Progenitor cell of endocrine pancreas (in vitro differentiated cells): ENCODE measurements at places on chromosomes 7 and 10. TPM values are rescaled to one million over a fixed set of nuclear protein-coding genes. Genes with fewer than 3 reads are reported as not detected.

NANOS1 gene
- 2.7 and 3.5 TPM in 2 replicates for total RNA-seq

ARMC3 gene
- total RNA-seq, result 4.8 and 7.9 TPM in 2 replicates

EN2 gene
- total RNA-seq, result not detected in 2 replicates

DNA sequence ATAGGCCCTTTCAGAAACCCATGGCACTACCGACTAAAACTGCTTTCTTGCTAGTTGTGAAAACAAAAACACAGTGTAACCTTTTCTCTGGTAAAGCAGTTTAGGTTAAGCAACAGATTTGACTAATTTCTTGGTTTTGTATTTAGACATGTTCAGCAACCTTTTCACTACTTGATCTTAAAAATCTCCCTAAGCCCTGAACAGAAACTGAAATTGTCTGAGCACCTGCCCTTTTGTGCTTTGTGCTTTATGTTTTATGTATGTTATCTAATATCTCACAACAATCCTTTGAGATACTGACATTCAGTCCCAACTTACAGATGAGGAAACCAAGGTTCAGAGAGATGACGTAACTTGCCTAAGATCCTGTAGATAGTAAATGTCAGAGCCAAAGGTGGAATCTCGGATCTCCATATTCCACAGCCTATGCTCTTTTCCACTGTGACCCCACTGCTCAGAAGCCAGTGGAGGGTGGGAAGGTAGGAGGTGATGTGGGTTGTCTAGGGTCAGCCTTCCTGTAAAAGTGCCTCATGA, 146.6 kb downstream of the LCOR start:
- DNase-seq, result no peak

DNA sequence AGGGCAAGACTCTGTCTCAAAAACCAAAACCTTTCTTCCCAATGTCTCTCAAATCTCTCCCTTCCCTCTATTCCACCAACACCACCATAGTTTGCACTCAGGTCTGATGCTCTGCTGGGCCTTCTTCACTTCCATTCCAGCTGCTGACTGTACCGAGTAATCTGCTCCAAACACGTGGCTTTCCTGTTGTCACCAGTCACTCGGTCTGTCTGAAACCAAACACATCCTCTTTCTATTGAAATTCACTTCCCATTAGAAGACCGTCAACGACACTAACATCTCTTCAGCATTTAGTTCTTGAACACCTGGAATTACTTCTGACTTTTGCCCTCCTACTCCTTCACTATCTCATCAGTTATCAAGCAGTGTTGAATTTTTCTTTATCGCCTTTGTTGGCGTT, 4.7 kb upstream of the NRF1 start:
- no peak for DNase-seq

GRCh38 chr7:5423976-5424748, 528 bp upstream of the TNRC18 start:
- DNase-seq, result peak; percentile 95

DNA sequence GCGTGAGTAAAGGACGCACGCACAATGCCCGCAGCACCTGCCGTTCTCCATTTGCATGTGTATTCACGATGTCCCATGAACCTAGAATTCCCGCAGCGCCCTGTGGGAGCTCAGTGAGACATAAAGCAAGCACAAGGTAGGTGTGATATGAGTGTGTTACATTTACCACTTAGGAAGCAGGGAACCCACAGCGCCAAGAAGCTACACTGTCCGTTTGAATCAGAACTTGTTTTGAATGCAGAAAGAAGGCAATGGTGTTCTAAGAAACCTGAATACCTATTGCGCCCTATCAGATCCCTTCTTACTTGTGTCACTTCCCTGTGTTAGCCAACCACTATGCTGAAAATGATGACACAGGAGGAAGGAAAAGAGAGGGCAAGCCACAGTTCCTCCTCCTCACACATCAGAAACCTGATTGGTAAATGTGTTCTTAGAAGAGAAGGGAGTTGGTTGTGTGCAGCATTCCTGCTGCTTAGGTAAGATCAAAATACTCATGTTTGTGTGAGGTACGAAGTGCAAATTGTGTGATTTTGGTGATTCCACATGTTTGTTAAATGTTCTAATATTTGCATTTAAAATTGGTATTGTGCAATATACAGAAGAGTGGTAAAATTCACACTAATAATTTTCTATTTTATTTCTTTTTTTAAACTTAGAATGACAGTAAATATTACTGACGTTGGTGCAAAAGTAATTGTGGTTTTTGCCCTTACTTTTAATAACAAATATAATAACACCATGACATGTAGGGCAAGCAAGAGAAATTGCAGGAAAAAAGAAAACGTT, 185.4 kb downstream of the SEC23IP start:
- DNase-seq, result no peak

- DNase-seq, result no peak
These were observed 38.6 kb downstream of the NACAD start for GRCh38 chr7:45050198-45050597.

DNA sequence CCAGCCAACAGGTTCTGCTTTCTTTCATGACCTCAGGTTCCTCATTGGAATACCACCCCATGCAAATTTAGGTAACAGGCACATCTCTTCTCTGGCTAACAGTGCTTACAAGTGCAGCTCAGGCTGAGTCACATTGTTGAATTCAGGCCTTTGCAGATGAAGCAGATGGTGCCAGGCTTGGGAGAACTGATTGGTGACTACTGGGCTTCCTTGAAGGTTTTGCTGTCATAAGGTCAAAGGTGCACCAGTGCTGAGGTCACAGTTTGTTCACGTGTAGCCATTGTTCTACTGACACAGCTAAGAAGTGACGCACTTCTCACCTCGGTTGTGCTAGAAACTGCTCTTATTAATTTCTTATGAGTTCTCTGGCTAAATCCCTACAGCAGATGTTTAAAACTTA, 128.6 kb upstream of the BMPER start:
- no peak for DNase-seq

- no peak for DNase-seq
These were observed 32.1 kb downstream of the AFAP1L2 start for GRCh38 chr10:114372179-114372578.

DNA sequence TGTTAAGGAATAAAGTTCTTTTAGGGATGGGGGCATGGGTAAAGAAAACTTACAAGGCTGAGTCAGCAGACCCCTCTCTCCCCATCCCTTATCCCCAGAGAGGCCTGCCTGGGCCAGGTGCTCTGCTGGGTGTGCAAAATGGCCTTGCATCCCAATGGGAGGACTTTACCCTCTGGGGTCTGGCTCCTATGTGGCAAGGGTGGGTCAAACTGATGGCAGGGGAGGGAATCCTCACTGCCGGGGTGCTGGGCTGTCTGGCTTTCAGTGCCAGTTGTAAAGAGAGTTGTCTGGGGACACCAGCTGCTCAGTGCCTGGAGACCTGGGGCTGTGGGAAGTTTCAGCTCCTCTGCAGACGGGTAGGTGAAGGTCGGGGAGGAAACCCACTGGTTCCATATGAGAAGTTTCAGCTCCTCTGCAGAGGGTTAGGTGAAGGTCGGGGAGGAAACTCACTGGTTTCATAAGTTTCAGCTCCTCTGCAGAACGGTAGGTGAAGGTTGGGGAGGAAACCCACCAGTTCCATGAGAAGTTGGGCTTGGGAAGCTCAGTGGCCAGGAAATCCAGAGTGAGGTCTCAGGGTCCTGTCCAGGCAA, 127.2 kb upstream of the PODXL start:
- DNase-seq, result no peak

AKR1C1 gene
- 4.8 and 6.6 TPM in 2 replicates for total RNA-seq

DNA sequence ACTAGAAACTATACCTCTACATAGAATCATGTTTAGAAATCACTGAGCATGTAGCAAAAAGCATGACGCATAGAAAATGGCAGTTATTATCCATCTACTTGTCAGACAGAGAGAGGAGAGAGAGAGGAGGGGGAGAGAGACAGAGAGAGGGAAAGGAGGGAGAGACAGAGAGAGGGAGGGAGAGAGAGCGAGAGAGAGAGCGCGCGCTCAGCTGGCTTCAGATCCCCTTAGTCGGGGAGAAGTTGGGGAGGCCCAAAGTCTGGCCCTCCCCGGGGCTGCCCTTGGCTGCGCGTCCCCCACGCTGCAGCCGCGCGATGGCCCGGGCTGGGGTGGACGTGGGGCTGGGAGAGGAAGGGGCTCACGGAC, 37.0 kb downstream of the CNPY1 start:
- no peak for DNase-seq

CDK14 gene
- 116 and 117 TPM in 2 replicates for total RNA-seq

NCF1 gene
- total RNA-seq, result 0.58 TPM in 1 of 2 replicates, not detected in the other

TUBAL3 gene
- total RNA-seq, result not detected in 2 replicates

TMEM184A gene
- total RNA-seq, result 7.4 and 8.6 TPM in 2 replicates

DNA sequence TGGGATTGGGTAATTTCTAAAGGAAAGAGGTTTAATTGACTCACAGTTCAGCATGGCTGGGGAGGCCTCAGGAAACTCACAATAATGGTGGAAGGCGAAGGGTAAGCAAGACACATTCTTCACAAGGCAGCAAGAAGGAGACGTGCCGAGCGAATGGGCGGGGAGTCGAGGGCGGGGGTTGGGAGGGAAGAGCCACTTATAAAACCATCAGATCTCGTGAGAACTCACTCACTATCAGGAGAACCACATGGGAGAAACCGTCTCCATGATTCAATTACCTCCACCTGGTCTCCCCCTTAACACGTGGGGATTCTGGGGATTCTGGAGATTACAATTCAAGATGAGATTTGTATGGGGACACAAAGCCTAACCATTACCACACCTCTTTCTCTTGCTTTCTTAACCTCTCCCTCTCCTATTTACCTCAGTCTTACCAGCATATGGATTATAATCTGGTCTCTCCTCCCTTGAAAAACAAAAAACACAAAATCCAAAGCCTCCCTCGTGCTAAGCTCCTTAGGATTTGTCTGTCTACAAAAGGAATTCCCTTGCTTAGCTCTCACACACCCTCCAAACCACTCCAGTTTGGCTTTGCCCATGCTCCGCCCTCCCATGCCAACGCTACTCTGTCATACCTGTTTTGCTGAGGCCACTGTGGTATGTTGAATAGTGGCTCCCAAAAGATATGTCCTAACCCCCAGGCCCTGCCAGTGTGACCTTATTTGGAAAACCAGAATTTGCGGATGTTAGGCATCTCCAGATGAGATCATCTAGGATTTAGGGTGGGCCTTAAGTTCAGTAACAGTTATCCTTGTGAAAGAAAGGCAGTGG, 19.6 kb upstream of the EFCAB10 start:
- DNase-seq, result no peak

FAM180A gene
- total RNA-seq, result not detected in 2 replicates

- no peak for DNase-seq
These were observed 136.0 kb downstream of the SRI start for GRCh38 chr7:88083883-88084282.

DNA sequence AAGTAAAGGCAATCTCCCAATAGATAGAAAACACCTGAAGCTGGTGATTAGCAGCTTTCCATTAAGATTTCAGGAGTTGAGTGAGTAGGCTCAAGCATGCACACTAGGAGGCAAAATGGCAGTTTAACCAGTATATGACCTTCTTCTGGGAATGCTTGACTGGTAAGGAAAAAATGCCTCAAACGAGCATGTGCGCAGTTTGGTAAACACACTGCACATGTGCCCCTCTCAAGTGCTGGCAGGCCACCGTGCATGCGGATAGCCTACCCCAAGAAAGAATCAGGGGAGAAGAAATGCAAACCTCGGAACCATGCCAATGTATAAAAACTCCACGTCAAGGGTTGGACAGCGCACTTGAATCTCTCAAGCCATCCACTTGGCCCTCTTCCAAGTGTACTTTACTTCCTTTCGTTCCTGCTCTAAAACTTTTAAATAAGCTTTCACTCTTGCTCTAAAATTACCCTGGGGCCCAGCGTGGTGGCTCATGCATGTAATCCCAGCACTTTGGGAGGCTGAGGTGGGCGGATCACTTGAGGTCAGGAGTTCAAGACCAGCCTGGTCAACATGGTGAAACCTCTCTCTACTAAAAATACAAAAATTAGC, 98.8 kb upstream of the CDK1 start:
- no peak for DNase-seq

- DNase-seq, result no peak
These were observed 365.5 kb downstream of the GALNT17 start for GRCh38 chr7:71497256-71497946.

DNA sequence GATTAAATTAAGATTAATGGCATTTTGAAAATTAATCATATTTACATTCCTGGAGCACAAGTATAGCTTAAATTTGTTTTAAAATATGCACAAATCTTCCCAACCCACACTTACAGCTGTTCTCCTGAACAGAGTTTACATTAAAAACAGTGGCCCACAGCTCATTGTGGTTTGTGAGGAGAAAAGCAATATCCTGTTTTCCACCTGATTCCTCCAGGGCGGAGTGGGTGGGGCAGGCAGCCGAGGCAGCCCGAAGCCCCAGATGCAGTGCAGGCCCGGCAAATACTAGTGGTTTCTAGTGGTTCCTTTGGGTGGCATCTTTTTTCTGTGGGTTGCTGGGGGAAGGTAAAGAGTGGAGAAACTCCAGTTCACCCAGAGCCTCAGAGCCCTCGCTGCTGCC, 280.8 kb downstream of the ARHGAP12 start:
- DNase-seq, result no peak

- peak; percentile 3 for DNase-seq
These were observed 49.9 kb downstream of the ZRANB1 start for GRCh38 chr10:124991835-124992234.

DNA sequence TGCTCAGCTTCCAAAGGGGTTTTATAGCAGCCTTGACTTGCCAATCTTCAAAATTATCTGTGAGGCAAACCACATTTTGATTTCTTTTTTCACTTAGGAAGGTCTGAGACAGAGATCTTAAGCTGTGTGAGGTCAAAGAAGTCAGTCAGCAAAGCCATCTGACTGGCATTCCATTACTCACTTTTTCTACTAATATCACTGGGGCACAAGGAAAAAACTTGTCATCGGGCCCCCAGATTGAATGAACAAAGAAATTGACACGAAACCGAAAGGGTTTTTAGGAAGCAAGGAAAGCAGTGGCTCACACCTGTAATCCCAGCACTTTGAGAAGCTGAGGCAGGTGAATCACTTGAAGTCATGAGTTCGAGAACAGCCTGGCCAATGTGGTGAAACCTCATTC, 78.5 kb upstream of the FRMD4A start:
- no peak for DNase-seq

DNA sequence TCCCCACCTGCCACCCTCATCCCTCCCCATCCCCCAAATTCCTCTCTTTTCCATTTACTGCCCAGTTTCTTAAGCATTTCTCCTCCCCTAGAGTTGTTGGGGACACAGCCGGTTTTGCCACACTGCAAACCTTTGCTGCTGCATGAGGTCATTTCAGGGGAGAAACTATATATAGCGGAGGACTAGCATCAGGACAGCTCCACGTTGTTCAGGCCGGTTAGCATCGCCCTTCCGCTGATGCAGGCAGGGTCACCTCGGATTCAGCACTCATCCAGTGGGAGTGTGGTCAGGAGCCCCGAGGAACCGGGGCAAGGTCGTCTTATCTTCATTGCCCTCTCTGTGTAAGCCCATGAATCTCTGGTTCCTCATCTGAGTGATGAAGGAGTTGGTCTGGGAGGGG, 15.6 kb downstream of the UBTD1 start:
- no peak for DNase-seq

DNA sequence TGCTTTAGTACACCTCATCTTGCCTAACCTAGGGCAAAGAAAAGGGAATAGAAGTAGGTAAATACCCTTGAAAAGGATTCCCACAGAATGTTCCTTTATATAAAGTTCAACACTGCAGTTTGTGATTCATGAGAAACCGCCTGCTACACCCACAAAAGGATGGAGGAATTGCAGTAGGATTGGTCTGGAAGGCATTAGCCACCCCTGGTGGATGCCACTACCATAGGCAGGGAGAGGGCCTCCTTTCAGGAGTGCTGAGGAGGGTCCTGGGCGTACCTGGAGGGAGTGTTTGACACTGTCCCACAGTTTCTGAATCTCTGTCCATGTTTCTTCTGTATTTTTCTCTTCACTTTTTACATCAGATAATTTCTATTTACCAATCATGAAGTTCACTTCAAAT, 221.8 kb upstream of the TMEM72 start:
- no peak for DNase-seq

SVIL gene
- total RNA-seq, result 88.2 and 98.8 TPM in 2 replicates

FEZF1 gene
- not detected in 2 replicates for total RNA-seq

GRCh38 chr10:34046506-34047034, 712.1 kb upstream of the NRP1 start:
- DNase-seq, result no peak
